NCI-H526 treated with DMSO at 0.1 percent for 48 hours (cell line): ENCODE measurements at places on chromosomes 3 and 15.

GRCh38 chr15:67059127-67059553, 6.3 kb upstream of the SMAD3 start:
- no peak for DNase-seq

DNA sequence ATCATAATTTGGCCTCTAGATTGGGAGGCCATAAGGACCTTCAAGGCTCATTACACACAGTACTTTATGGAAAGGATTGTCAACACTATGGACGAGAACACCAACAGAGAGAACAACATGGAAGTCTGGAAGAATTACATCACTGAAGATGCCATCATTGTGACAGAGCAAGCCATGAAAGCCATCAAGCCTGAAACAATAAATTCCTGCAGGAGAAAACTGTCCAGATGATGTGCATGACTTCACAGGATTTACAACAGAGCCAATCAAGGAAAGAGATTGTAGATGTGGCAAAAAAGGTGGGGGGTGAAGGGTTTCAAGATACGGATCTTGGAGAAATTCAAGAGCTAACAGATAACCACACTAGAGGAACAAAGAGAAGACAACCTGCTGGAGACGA, 15.9 kb downstream of the IL17RB start:
- DNase-seq: no peak

DNA sequence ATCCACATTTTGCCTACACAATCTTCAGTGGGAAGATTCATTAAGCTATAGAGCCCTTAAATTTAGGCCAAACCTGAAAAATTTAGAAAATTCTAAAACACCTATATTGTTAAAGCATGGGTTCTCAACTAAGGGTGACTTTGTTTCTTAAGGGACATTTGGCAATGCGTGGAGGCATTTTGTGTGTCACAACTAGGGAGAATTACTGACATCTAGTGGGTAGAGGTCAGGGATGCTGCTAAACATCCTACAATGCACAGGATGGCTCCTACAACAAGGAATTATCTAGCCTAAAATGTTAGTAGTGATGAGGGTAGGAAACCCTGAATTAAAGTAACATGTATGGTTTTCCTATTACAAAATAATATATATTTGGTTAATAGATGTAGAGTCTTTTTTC, 55.8 kb downstream of the TBC1D5 start:
- no peak for DNase-seq

GRCh38 chr3:74302969-74303368, 311.5 kb downstream of the CNTN3 start:
- DNase-seq: no peak

GRCh38 chr3:24530471-24530870, 35.8 kb upstream of the THRB start:
- no peak for DNase-seq

GRCh38 chr3:36991923-36992805, 767 bp downstream of the EPM2AIP1 start:
- DNase-seq: no peak

DNA sequence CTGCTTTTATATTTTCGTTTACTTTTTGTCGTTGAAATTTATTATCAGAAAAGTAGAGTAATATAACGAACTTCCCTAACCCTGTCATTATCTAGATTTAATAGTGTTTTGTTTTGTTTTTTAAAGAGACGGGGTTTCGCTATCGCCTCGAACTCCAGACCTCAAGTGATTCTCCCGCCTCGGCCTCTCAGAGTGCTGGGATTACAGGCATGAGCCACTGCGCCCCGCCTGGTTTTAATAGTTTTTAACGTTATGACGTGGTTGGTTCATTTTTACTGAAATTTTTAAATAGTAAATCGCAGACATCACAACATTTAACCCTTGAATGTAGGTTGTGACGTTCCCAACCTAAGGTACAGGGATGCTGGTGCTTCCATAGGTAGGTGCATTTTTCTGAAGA, 1.0 kb downstream of the NGRN start:
- DNase-seq: no peak

- DNase-seq: no peak
Measured at GRCh38 chr3:126665959-126666657, 11.2 kb upstream of the TXNRD3 start.
